T-helper 17 cell (primary cell): ENCODE measurements at places on chromosomes 13 and 19.

GRCh38 chr13:111202156-111202621 is 87.1 kb downstream of the ARHGEF7 start:
- no peak for DNase-seq

GRCh38 chr19:15180451-15181390 is 20.1 kb downstream of the NOTCH3 start:
- no peak for DNase-seq

DNA sequence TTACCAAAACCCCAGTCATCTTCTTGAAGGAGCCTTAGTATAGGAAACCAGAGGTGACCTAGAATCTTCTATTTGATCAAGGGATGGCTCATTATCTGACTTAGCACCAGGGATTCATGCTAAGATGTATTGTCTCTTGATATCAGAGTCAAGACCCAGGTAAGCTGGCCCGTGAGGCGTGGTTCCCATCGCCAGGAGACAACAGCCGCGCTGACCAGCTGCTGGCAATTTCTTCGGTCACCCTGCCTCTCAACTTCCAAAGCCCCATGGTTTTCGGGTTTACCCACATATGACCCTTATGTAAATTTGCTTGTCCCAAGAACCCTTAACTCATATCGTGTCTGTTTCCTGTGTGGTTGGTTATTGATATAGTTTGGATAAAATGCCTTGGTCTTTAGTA is 77.7 kb upstream of the VSTM2B start:
- no peak for DNase-seq

GRCh38 chr13:50106559-50106958 is 91.3 kb downstream of the KCNRG start:
- DNase-seq, result no peak

GRCh38 chr19:52138983-52139251 is 821 bp downstream of the ZNF616 start:
- DNase-seq, result no peak

DNA sequence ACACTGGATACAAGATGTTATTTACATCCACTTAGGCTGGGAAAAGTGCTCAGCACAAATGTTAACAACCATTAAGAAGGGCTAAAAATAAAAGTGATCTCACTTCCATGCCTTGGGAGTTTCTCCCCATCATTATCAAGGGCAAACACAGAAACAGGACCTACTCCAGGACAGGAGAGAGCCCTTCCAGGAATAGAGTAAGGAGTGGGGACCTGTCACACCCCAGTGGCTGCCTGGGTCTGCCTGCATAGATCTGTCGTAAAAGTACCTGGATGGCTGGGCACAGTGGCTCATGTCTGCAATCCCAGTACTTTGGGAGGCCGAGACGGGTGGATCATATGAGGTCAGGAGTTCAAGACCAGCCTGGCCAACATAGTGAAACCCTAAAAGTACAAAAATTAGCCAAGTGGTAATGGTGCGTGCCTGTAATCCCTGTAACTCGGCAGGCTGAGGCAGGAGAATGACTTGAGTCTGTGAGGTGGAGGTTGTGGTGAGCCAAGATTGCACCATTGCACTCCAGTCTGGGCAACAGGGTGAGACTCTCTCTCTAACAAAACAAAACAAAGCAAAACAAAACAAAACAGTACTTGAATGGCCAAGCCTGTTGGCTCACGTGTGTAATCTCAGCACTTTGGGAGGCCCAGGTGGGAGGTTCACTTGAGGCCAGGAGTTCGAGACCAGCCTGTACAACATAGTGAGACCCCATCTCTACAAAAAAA is 5.6 kb downstream of the ATP8A2 start:
- DNase-seq, result no peak
